Natural killer cell (primary cell): ENCODE measurements at places on chromosomes 11 and 22. TPM values are rescaled to one million over a fixed set of nuclear protein-coding genes. Genes with fewer than 3 reads are reported as not detected.

Gene TIMP3
- total RNA-seq = not detected

Gene RAB1B
- total RNA-seq = 116 TPM

Gene CXCR5
- 0.56 TPM for total RNA-seq

Gene MPZL2
- not detected for total RNA-seq

Gene OR8G1
- not detected for total RNA-seq

Gene OR52N4
- 2.1 TPM for total RNA-seq

Gene BTBD18
- total RNA-seq = not detected

Gene MMP10
- not detected for total RNA-seq

Gene GLYATL1
- total RNA-seq = not detected

Gene MOV10L1
- 1.0 TPM for total RNA-seq

Gene BIRC3
- 20.1 TPM for total RNA-seq

Gene CLDN5
- 1.7 TPM for total RNA-seq

Gene NXPE2
- total RNA-seq = not detected

Gene PACS1
- total RNA-seq = 176 TPM

Gene VSIG10L2
- total RNA-seq = not detected

Gene OR5B21
- total RNA-seq = 0.55 TPM

Gene MMP11
- total RNA-seq = 1.7 TPM

Gene TENM4
- not detected for total RNA-seq

Gene MFNG
- 111 TPM for total RNA-seq

Gene IL17REL
- total RNA-seq = not detected

Gene LRRC10B
- not detected for total RNA-seq

Gene CHRDL2
- not detected for total RNA-seq
